ENCODE measurements at places on chromosomes 2 and 18. TPM values are rescaled to one million over a fixed set of nuclear protein-coding genes. Genes with fewer than 3 reads are reported as not detected.

Gene RRM2
- total RNA-seq = 90.4 TPM

Gene ELOA2
- total RNA-seq = not detected

Gene HSBP1L1
- 41.5 TPM for total RNA-seq

Gene HOXD13
- total RNA-seq = not detected

Gene SCYGR4
- total RNA-seq = not detected

Gene ZNF407
- 13.4 TPM for total RNA-seq

Gene PRSS56
- total RNA-seq = not detected

Gene CTDSP1
- total RNA-seq = 69.6 TPM

Gene ACTG2
- total RNA-seq = not detected

Gene CAVIN2
- 2.5 TPM for total RNA-seq

Gene NYAP2
- 0.30 TPM for total RNA-seq

Gene FAM237A
- total RNA-seq = not detected

Gene LCT
- not detected for total RNA-seq

DNA sequence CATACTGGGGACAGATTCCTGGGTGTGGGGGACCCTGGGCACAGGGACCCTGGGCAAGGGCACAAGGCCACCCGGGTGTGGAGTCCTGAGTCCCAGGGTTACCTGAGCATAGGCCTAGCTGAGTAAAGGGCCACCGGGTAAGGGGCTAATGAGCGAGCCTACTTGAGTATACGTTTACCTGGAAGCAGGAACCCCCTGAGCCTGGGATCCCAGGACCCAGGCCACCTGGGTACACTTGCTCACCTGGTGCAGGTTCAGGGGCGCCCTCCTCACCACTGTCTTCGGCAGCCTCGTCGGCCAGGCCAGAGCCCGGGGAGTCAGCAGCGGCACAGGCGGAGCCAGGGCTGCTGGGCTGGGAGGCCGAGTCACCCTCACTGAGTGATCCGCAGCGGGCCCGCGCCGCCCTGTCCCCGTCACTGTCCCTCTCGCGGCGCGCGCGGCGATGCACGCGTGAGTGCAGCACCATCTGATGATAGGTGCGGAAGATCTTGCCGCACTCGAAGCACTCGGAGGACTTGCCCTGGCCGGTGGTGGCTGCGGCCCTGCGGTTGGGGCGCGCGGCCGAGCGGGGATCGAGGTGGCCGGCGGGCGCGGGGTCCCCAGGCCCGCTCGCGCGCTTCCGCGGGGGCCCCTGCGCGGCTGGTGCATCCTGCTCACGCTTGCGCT, 53.9 kb downstream of the ZNF516 start:
- H3K36me3 ChIP-seq = no peaks in the 10 kb centered on the region
- H3K27ac ChIP-seq = no peak overlapping the region
- 0 out of 2 replicates have a peak, but pooled peaks cover 4% of the 10 kb centered on the region for H3K27me3 ChIP-seq
- no peak for DNase-seq
- no peaks in the 10 kb centered on the region for H3K4me1 ChIP-seq

GRCh38 chr2:174683392-174683759, 80.9 kb downstream of the CHRNA1 start:
- no peak overlapping the region for H3K27ac ChIP-seq
- H3K4me1 ChIP-seq = no peaks in the 10 kb centered on the region
- H3K27me3 ChIP-seq = no peaks in the 10 kb centered on the region
- no peaks in the 10 kb centered on the region for H3K36me3 ChIP-seq

- no peak overlapping the region for H3K4me3 ChIP-seq
- H3K4me1 ChIP-seq = no peaks in the 10 kb centered on the region
- DNase-seq = no peak
- H3K36me3 ChIP-seq = no peaks in the 10 kb centered on the region
Measured at GRCh38 chr2:63345285-63345633, 243.0 kb downstream of the WDPCP start.

DNA sequence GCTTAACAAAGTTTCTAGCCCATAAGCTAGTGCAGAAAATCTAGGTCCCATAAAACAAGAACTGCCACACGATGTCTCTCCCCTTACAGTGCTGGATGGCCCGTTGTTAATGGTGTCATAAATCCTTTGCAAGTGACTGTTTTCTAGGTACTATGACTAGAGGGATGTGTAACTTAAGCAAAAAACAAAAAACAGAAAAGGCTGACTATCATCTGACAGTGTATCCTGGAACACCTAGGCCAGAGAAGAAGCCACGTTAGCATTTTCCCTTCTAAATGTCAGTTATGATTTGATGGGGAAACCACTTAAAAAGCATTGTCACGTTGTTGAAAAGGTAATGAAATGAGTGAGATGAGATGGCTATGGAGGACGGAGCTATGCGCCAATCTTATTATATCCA, 2.4 kb downstream of the CASP8 start:
- no peak overlapping the region for H3K27ac ChIP-seq
- H3K36me3 ChIP-seq = peaks cover 8% of the 10 kb centered on the region
- H3K4me1 ChIP-seq = peaks cover 29% of the 10 kb centered on the region

DNA sequence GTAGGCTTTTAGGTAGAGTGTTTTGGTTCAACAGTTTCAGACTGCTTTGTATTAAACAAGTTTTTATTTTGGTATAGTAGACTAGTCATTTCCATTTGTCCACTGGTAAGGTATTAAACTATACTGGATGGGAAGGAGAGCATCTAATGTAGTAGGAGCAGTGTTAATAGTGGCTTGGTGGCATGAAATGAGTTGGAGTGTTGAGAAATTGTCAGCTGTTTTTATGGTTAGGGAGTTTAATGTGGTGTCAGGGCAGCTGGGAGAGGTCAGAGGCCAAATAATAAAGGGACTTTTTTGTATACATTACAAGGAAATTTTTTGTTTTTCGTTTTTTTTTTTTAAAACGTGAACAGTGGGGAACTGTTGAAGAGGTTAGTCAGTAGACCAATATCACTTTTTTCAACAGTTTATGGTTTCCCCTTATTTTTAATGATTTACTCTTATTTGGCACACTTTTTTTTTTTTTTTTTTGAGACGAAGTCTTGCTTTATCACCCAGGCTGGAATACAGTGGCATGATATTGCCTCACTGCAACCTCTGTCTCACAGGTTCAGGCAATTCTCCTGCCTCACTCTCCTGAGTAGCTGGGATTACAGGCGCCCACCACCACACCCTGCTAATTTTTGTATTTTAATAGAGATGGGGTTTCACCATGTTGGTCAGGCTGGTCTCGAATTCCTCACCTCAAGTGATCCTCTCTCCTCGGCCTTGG, 21.2 kb downstream of the ACTR3 start:
- H3K4me1 ChIP-seq = no peaks in the 10 kb centered on the region
- H3K4me3 ChIP-seq = no peak overlapping the region
- peaks cover 1% of the 10 kb centered on the region for H3K36me3 ChIP-seq
- DNase-seq = no peak
- no peaks in the 10 kb centered on the region for H3K27me3 ChIP-seq

GRCh38 chr2:239380831-239381708, 19.8 kb downstream of the HDAC4 start:
- no peak overlapping the region for H3K27ac ChIP-seq
- H3K4me1 ChIP-seq = no peaks in the 10 kb centered on the region
- no peak overlapping the region for H3K4me3 ChIP-seq

GRCh38 chr2:208265371-208265800, 669 bp upstream of the PIKFYVE start:
- H3K4me3 ChIP-seq = peak overlapping the region; percentile 80
- H3K27me3 ChIP-seq = no peaks in the 10 kb centered on the region
- peak overlapping the region; percentile 52 for H3K27ac ChIP-seq

GRCh38 chr2:242022550-242023290, 153.2 kb downstream of the RTP5 start:
- H3K27ac ChIP-seq = no peak overlapping the region
- no peaks in the 10 kb centered on the region for H3K4me1 ChIP-seq
- H3K36me3 ChIP-seq = no peaks in the 10 kb centered on the region
- peaks cover 96% of the 10 kb centered on the region for H3K27me3 ChIP-seq
- no peak overlapping the region for H3K4me3 ChIP-seq
- no peak for DNase-seq

DNA sequence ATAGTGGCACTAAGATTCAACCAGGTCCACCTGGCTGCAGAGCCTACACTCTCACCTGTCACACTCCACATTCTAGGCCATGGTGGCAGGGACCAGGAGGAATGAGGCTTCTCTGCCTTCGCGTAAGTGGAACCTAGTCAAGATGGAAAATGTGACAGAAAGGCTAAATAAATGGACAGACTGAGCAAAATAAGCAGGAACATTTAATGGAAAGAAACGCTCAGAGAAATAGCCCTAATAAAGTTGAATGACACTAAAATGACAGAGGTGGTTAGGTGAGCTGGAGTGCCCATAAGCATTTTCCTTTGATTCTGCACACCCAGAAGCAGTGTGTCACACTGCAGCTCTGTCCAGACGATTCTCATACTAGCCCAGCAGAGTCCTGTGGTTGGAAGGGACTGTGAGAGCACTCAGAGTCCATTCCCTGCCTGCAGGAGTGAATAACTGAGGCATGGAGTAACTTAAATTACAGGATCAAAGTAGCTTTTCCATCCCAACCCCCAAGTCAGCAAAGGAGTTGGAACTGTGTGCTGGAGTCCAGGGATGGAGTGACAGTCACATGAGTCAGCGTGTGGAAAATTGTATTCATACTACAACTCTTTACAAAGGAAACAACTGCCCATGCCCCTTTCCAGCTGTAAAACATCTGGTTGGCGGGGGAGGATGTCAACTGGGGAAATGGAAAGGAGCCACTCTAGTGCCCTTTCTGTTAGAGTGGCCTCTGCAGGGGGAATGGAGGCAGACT, 105.4 kb upstream of the LGALSL start:
- no peaks in the 10 kb centered on the region for H3K27me3 ChIP-seq
- DNase-seq = no peak
- no peaks in the 10 kb centered on the region for H3K36me3 ChIP-seq
- H3K4me1 ChIP-seq = peaks cover 21% of the 10 kb centered on the region
- no peak overlapping the region for H3K27ac ChIP-seq
- no peak overlapping the region for H3K4me3 ChIP-seq

DNA sequence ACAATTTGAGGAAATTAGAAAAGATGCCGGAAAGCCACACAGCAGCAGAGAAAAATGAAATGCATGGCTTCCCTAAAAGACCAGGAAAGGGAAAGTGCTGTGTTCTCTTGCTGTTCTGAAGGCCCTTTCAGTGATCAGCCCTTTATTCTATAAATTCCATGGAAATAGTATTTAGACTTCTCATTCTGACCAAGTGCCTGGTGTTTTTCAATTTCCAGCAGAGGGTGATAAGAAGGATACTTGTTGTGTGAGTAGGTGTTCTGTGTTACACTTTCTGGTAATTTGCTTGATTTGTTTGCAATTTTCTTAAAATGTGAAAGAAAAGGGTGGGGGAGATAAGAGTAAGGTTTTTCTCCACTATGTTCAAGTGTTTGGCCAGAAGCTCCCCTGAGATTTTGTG, 504.5 kb downstream of the IRS1 start:
- no peaks in the 10 kb centered on the region for H3K27me3 ChIP-seq
- no peaks in the 10 kb centered on the region for H3K4me1 ChIP-seq
- H3K4me3 ChIP-seq = no peak overlapping the region
- no peak for DNase-seq
- H3K36me3 ChIP-seq = no peaks in the 10 kb centered on the region
- no peak overlapping the region for H3K27ac ChIP-seq

- no peaks in the 10 kb centered on the region for H3K27me3 ChIP-seq
- no peaks in the 10 kb centered on the region for H3K4me1 ChIP-seq
- no peak overlapping the region for H3K4me3 ChIP-seq
- H3K27ac ChIP-seq = no peak overlapping the region
Measured at GRCh38 chr2:233449921-233450863, 95.9 kb downstream of the DGKD start.

- H3K27me3 ChIP-seq = no peaks in the 10 kb centered on the region
- peak; percentile 91 for DNase-seq
- H3K4me1 ChIP-seq = peaks cover 18% of the 10 kb centered on the region
- H3K27ac ChIP-seq = no peak overlapping the region
- no peaks in the 10 kb centered on the region for H3K36me3 ChIP-seq
Measured at GRCh38 chr2:241774419-241775222, 2.0 kb upstream of the GAL3ST2 start.

DNA sequence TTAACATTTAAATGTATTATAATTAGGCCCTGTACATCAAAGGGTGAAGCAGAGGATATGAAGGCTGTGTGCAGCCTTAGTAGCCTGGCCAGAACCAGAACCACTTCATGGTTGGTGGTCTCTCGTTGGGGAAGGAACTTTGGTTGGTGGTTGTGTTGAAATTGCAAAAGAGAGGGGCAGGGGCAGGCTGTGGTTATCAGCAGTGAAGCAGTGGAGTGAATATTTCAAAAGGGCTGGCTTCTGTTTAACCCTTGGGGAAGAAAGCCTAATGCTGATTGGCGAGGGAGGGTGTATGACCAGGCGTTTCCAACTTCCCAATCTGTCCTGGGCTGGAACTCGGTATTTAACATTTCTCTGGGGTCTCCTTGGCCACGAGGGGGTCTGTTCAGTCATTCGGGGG, 51.2 kb upstream of the LYPD6B start:
- no peak overlapping the region for H3K27ac ChIP-seq
- no peak overlapping the region for H3K4me3 ChIP-seq
- no peaks in the 10 kb centered on the region for H3K36me3 ChIP-seq

GRCh38 chr2:226464380-226464779, 335.2 kb downstream of the IRS1 start:
- no peak overlapping the region for H3K4me3 ChIP-seq
- H3K36me3 ChIP-seq = no peaks in the 10 kb centered on the region

GRCh38 chr2:75597949-75598348, 37.2 kb upstream of the EVA1A start:
- H3K27ac ChIP-seq = no peak overlapping the region
- no peaks in the 10 kb centered on the region for H3K36me3 ChIP-seq
- no peak overlapping the region for H3K4me3 ChIP-seq
- H3K4me1 ChIP-seq = peaks cover 66% of the 10 kb centered on the region
- no peak for DNase-seq
- no peaks in the 10 kb centered on the region for H3K27me3 ChIP-seq

GRCh38 chr18:50638016-50638883, 78.4 kb downstream of the MAPK4 start:
- H3K36me3 ChIP-seq = no peaks in the 10 kb centered on the region
- no peak overlapping the region for H3K27ac ChIP-seq
- no peak for DNase-seq
- H3K4me3 ChIP-seq = no peak overlapping the region
- H3K27me3 ChIP-seq = no peaks in the 10 kb centered on the region
- no peaks in the 10 kb centered on the region for H3K4me1 ChIP-seq

GRCh38 chr2:43214253-43214652, 12.2 kb downstream of the ZFP36L2 start:
- H3K4me1 ChIP-seq = peaks cover 27% of the 10 kb centered on the region
- H3K36me3 ChIP-seq = no peaks in the 10 kb centered on the region
- no peak for DNase-seq
- H3K4me3 ChIP-seq = no peak overlapping the region
- no peak overlapping the region for H3K27ac ChIP-seq

- no peak overlapping the region for H3K4me3 ChIP-seq
- no peak overlapping the region for H3K27ac ChIP-seq
- no peaks in the 10 kb centered on the region for H3K27me3 ChIP-seq
- H3K36me3 ChIP-seq = no peaks in the 10 kb centered on the region
Measured at GRCh38 chr18:72444798-72445155, 99.4 kb downstream of the CBLN2 start.

DNA sequence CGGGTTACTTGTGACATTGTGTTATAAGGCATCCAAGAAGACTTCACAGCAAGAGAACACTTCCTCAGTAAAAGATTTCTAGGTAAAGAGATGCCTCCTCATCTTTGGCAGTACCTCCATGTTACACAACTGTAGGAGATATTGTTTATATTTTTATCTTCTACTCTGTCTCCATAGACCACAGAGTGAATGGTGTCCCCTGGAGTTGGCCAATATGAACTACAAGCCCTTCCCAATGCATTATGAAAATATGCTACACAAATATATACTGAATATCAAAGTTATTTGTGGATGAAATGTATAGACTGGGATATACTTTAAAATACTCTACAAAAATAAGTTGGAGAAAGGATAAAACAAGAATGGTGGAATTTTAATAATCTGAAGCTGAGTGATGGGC, 46.7 kb downstream of the MBOAT2 start:
- no peak for DNase-seq
- H3K4me1 ChIP-seq = no peaks in the 10 kb centered on the region
- H3K27ac ChIP-seq = no peak overlapping the region

- DNase-seq = no peak
- H3K36me3 ChIP-seq = no peaks in the 10 kb centered on the region
- no peaks in the 10 kb centered on the region for H3K4me1 ChIP-seq
- no peak overlapping the region for H3K4me3 ChIP-seq
Measured at GRCh38 chr2:206814498-206814897, 49.1 kb downstream of the FASTKD2 start.
